Stromal cell of bone marrow (primary cell): ENCODE measurements at places on chromosomes 1 and 21.

GRCh38 chr1:168582688-168583336 lies 6.4 kb downstream of the XCL1 start:
- no peak for DNase-seq

GRCh38 chr1:226665505-226666163 lies 73.4 kb downstream of the ITPKB start:
- DNase-seq: no peak

GRCh38 chr1:171754971-171755370 lies 13.1 kb upstream of the VAMP4 start:
- DNase-seq: no peak

- DNase-seq: no peak
Observed at GRCh38 chr1:50973255-50973654, 3.2 kb downstream of the CDKN2C start.

- DNase-seq: no peak
Observed at GRCh38 chr1:36529769-36530260, 47.1 kb upstream of the CSF3R start.

GRCh38 chr1:158002631-158003405 lies 9.4 kb downstream of the KIRREL1 start:
- no peak for DNase-seq

GRCh38 chr1:91816031-91816430 lies 69.9 kb downstream of the TGFBR3 start:
- DNase-seq: no peak

- no peak for DNase-seq
Observed at GRCh38 chr21:28791595-28792282, 200.9 kb downstream of the LTN1 start.

- no peak for DNase-seq
Observed at GRCh38 chr21:37370152-37371040, 3.8 kb downstream of the DYRK1A start.

DNA sequence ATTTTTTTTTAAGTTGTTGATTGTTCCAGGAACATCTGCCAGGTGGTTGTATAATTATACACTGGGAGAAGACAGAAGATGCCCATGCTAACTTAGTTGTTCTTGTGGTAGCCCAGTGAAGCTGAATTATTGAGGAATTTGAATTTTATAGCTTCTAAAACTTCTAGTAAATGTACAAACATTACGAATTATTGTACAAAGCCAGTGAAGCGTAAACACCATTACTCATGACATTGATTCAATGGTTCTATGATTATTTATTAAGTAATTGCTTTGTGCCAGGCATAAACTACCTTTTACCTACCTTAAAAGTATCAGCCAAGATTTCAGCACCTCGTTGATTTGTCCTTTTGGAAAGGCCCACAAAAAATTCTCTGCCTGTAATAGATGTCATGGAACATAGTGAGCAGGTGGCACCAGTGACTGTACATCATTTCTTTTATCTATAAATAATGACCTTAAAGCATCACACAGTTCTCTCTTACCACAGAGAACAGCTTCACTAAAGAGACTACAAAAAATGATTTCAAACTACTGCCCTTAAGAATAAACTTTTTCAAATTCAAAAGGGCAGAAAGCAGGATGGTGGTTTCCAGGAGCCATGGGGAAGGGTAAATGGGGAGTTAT lies 74.9 kb upstream of the BCL10 start:
- DNase-seq: no peak

DNA sequence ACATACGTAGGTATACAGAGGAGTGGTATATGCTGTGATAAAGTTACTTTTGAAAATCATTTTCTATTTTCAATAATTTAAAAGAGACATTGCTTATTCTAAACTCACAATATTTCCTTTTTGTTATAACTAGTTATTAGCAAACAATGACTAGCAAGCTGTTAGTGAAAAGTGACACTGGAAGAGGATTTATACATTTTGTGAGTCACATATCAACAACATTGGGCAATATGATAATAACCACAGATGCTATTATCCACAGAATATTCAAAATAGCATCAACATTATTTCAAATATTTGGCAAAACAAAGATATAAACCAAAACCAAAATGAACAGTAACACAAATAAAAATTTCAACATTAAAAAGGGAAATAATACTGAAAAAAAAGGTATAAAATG lies 104.0 kb upstream of the HP1BP3 start:
- no peak for DNase-seq

DNA sequence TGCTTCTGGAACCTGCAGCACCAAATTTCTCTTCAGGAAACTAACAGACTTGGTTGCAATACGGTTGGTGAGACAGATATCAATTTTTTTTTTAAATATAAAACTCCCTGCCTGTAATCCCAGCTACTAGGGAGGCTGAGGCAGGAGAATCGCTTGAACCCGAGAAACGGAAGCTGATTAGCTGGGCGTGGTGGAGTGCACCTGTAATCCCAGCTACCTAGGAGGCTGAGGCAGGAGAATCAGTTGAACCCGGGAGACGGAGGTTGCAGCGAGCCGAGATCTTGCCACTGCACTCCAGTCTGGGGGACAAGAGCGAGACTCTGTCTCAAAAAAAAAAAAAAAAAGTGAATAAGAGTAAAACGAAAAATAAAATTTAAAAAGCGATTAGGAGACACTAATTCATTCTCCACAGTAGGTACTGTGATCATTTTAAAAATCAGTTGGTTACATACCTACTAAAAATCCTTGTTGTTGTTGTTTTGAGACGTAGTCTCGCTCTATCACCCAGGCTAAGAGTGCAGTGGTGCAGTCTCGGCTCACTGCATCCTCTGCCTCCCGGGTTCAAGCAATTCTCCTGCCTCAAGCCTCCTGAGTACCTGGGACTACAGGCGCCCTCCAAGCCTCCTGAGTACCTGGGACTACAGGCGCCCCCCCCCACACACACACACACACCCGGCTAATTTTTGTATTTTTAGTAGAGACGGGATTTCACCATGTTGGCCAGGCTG lies 796 bp upstream of the RBM8A start:
- no peak for DNase-seq

- no peak for DNase-seq
Observed at GRCh38 chr1:187876775-187877174, 1048.0 kb downstream of the PLA2G4A start.

GRCh38 chr1:232316864-232317263 lies 313.1 kb downstream of the SIPA1L2 start:
- DNase-seq: no peak

DNA sequence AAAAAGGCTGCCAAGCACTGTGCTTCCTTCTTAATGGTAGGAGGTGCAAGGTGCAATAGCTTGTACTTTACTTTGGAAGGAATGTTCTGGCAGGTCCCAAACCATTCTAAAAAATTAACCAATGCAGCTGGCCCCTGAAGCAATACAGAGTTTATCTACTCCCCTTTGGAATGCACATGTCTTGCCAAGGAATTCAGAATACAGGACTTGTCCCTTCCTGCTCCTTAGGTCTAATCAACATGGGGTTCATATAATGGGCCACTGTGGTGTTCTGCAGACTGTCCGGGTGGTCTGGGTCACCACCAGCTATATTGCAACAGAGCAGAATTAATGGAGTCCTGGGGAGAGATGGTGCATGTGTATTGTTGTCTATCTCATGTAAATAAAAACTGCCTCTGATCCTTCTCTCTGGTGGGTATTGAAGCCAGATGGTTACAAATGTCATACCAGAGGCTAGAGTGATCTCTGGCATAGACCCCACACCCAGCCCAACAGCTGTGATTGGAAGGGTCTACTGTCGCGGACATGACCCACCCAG lies 112.8 kb downstream of the RIPK4 start:
- no peak for DNase-seq

DNA sequence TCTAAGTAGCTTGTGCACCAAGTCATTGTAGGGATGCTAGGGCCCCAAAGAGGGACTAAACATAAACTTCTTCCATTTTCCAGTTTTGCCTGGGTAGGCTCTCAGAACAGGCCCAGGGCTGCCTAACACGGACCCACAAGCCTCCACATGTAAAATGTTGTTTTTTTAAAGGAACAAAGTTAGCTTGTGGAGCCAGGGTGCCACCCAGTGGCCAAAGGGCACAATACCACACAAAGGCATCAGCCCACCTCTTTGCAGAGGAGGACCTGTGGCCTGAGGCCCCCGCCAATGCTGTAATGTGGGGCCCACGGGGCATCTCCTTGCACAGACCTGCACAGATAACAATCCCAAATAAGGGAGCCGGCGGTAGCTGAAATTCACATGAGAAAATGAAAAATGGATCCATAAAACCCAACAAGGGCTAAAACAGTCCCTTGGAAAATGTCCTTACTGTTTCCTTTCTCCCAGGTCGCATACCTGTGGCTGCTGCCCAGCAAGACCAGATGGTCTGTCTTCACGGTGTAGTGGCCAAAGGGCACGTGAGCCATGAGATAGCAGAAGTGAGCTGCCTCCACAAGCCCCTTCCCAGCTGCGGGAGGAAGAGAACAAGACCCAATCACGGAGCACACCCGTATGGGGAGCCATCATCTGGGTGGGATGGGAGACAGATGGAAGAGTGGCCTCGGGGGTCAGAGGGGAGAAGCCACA lies 23.8 kb downstream of the SEC16B start:
- no peak for DNase-seq

DNA sequence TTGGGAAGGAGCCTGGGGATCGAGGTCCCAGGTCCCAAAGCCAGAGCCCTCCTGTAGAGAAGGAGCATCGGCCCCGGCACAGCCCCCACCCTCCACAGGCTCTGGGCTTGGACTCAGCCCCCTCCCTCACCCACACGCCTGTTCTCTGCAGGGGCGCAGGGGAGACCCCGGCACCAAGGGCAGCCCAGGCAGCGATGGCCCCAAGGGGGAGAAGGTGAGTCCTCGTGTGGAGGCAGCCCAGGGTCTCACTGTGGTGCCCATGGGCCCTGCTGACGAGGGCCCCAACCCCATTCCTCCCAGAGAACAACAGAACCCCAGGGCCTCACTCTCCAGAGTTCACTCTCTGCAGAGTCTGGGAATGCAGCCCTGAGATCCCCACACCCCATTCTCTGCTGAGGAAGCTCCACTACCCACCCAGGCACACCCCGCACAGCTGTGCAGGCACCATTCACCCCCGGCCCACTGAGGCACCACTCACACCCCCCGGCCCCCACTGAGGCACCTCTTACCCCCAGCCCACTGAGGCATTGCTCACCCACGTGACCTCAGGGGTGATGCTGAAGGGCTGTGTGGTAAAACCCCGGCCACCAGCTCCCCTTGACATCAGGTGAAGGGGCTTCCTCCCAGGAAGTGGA lies 21.8 kb downstream of the COL6A2 start:
- DNase-seq: no peak

GRCh38 chr1:235073331-235073967 lies 55.2 kb downstream of the TOMM20 start:
- no peak for DNase-seq

DNA sequence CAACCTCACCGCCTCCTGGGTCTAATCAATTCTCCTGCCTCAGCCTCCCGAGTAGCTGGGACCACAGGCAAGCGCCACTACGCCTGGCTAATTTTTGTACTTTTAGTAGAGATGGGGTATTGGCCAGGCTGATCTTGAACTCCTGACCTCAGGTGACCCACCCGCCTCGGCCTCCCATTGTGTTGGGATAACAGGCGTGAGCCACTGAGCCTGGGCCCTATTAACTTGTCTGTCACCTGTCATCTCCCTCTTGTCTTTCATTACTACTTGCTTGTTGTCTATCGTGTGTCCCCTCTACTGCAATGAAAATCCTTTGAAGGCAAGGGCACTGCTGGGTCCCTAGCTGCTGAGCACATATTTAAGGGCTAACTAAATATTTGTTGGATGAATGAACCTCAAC lies 3.4 kb downstream of the UQCRHL start:
- no peak for DNase-seq

- DNase-seq: peak; percentile 90
Observed at GRCh38 chr21:45957981-45958600, 23.5 kb upstream of the COL6A1 start.

DNA sequence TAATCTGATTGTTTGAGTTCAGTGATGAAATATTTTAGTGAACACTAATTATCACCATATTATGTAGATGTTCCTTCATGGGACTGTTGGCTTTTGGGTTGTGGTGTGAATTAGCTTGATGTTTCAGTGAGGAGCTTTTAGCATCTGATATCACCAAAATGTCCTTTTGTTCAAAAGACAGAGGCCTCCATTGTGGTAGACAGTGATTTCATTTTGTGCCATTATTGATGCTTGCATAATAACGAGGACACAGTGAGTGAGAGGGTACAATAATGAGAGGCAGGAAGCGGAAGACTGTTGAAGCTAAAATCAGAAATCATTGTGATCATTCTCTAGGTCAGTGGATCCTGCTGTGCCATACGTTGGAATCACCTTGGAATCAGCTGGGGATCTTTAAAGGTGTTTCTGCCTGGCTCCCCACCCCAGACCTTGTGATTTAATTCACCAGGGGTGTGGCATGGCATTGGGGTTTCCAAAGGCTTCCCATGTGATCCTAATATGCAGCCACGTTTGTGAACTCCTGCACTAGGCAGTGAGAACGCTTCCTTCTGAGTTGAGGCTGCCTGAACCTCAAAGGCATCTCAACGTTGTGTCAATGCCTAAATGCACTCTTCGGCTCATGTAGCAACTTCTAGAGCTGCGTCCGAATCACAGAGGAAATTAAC lies 82.1 kb upstream of the KIF1B start:
- DNase-seq: no peak

GRCh38 chr1:82969340-82969739 lies 1029.6 kb downstream of the TTLL7 start:
- no peak for DNase-seq

GRCh38 chr1:66328896-66329295 lies 205.1 kb upstream of the SGIP1 start:
- DNase-seq: no peak

DNA sequence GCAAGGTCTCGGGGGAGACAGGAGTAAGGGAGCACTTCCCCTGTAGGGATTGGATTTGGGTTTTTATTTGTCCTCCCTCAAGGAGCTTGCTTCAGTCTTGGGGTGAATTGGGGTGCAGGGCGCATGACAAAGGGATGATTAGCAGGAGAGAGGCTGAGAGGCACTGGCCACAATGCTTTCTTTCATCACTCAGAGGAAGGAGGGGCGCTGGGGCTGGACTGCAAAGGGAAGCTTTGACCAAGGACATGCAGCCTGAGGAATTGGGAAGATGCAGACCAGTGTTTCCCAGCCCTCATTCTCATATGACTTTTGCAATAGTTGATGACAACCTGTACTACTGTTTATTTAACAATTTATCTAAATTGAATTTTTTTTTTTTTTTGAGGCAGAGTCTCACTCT lies 34.1 kb upstream of the PDPN start:
- DNase-seq: no peak

DNA sequence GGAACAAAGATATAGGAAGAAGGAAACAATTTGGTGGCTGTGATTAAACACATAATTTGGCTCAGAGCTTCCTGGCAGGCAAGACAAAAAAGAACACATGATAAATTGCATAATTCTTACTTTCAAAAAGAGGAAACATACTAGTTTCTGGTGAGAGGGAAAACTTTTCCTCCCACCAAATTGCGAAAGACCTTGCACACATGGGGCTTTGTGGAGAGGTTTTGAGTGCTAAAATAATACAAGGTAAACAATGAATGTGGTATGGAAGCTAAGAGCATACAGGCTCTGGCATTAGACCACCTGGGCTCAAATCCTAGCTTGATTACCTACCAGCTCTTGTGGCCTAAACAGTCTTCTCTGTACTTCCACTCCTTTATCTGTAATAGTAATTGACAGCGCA lies 140.2 kb upstream of the HOOK1 start:
- peak; percentile 71 for DNase-seq
